ENCODE measurements at places on chromosomes 2 and 18. TPM values are rescaled to one million over a fixed set of nuclear protein-coding genes. Genes with fewer than 3 reads are reported as not detected.

Gene IL1B
- total RNA-seq = 0.44 TPM

DNA sequence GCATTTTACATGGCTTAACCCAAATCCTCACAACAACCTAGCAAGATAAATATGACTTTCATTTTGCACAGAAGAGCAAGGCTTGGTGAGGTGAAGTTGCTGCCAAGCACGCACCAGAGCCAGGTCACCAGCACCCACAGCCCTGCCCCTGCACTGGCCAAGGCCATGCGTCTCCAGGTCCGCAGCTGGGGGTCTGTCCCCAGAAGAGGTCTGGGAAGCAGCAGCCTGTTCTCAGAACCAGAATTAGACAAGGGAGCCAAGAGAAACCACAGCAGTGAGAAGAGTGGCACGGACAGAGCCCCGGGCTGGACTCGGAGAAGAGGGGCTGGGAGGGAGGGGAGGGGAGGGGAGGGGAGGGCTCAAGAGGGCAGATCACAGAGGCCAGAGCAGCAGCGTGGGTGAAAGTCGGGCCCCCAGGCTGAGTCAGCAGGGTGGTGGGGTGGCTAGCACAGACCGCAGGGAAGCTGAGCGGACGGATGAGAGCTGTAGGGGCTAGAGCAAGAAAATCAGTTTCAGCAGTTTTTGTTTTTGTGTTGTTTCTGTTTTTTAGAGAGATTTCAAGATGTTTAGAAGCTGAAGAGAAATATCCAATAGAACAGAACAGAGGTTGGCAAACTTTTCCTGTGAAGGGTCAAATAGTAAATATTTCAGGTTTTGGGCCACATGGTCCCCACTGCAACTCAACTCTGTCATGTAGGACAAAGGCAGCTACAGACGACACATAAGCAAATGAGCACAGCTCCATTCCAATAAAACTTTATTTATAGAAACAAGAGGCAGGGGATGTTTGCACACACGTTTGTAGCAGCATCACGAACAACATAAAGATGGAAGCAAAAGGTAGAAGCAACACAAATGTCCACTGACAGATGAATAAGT, 7.4 kb upstream of the MTERF4 start:
- H3K4me1 ChIP-seq = no peaks in the 10 kb centered on the region
- no peaks in the 10 kb centered on the region for H3K36me3 ChIP-seq
- no peak overlapping the region for H3K4me3 ChIP-seq
- no peaks in the 10 kb centered on the region for H3K27me3 ChIP-seq

Gene RNF25
- total RNA-seq = 24.7 TPM

DNA sequence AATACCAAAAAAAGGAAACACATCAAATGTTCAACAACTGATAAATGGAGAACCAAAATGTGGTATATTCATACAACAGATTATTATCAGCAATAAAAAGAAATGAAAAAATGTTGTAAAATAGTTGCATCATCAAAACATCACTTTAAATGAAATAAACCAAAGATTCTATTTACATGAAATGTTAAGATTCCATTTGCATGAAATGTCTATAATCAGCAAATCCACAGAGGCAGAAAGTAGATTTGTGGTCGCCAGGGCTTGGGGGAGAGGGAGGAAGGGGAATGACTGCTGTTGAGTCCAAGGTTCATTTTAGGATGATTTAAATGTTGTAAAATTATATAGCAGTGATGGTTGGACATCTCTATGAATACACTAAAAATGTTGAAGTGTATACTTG, 181.9 kb downstream of the RTP5 start:
- peaks cover 8% of the 10 kb centered on the region for H3K27me3 ChIP-seq
- H3K36me3 ChIP-seq = no peaks in the 10 kb centered on the region
- no peak overlapping the region for H3K27ac ChIP-seq
- no peak for DNase-seq

Gene SULT1C2
- total RNA-seq = not detected

DNA sequence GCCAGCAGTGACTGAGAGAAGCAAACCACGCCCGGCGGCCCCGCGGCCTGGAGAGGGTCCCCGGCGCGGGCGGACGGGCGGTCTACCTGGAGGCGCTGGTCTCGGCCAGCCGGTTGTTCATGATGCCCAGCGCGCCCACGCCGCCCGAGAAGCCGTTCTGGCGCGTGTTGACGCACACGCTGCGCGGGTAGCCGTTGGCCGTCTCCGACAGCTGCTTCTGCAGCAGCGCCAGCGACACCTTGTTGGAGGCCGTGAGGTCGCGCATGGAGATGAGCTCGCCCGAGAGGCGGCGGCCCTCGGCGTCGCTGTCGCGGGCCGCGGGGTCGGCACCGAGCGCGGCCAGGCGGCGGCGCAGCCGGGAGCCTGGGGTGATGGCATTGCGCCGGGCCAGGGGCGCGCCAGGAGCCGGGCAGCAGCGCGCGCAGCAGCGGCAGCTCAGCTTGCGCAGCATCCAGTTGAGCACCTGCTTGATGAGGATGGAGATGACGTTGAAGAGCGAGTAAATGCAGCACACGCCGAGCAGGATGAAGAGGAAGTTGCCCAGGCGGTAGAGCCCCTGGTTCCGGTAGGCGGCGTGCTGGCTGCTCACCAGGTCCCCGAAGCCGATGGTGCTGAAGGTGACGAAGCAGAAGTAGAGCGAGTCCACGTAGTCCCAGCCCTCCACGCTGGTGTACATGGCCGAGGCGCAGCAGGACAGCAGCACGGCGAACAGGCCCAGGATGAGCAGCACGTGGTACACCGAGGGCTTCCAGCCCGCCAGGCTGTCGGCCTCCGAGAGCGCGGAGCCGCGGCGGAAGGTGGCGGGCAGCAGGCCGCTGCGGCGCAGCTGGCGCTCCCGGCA, 118.1 kb downstream of the MSH2 start:
- H3K27ac ChIP-seq = no peak overlapping the region
- H3K36me3 ChIP-seq = no peaks in the 10 kb centered on the region
- H3K4me1 ChIP-seq = no peaks in the 10 kb centered on the region

Gene GRB14
- 39.6 TPM for total RNA-seq

Gene CXCR1
- 0.14 TPM for total RNA-seq
